ENCODE measurements at places on chromosomes 4 and X.

DNA sequence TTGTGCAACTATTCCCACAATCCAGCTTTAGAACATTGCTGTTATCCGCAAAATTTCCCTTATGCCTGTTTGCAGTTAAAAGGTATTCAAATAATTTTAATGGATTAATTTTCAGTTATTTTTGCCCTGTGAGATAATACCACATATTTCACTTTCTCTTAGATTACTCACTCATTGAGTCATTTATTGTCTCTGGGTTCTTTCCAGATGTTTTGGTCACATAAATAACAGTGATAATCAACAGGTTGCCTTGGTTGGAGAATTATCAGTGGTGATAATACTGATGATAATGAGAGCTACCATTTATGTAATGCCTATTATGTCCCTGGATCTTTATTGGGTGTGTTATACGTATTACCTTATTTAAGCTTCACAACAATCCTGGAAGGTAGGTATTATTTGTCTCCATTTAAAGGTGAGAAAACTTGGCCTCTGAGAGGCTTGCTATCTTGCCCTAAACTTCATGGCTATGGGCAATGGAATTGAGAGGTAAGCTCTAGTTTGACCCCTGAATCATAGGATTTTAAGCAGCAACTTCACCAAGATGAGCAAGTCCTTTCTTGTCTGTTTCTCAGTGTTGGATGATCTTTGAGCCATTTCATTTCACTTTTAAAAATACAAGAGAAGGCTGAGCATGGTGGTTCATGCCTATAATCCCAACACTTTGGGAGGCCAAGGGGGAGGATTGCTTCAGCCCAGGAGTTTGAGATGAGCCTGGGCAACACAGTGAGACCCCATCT is 87.4 kb downstream of the KIT start:
- DNase-seq: no peak
- H3K27me3 ChIP-seq: peaks cover 11% of the 10 kb centered on the region
- H3K4me1 ChIP-seq: peaks cover 11% of the 10 kb centered on the region
- H3K4me3 ChIP-seq: no peak overlapping the region

GRCh38 chr4:22192084-22192511 is 243.5 kb upstream of the KCNIP4 start:
- H3K27me3 ChIP-seq: no peaks in the 10 kb centered on the region
- no peak overlapping the region for H3K4me3 ChIP-seq
- H3K27ac ChIP-seq: no peak overlapping the region
- no peaks in the 10 kb centered on the region for H3K4me1 ChIP-seq

GRCh38 chrX:55098691-55099090 is 9.9 kb downstream of the PAGE2 start:
- no peak for DNase-seq
- peaks cover 20% of the 10 kb centered on the region for H3K27me3 ChIP-seq
- H3K27ac ChIP-seq: no peak overlapping the region
- no peak overlapping the region for H3K4me3 ChIP-seq

DNA sequence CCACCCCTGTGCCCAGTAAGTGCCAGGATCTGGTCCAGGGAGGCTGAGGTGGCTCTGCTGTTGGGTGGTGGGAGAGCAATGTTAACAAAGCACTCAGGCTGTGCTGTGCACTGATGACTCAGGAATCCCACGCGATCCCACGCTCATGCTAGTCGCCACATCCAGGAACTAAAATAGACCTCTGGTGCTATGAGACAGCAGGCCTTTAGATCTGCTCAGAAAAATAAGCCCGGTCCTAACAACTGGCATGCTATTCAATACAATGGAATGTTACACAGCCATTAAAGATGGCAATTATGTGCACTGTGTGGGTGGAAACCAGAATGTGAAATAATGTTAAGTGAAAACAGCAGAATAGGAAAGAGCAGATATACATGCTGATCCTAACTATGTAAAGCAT is 26.0 kb downstream of the ARL13A start:
- peak overlapping the region; percentile 50 for H3K27ac ChIP-seq
- no peaks in the 10 kb centered on the region for H3K27me3 ChIP-seq
- H3K4me3 ChIP-seq: peak overlapping the region; percentile 29
- peaks cover 13% of the 10 kb centered on the region for H3K4me1 ChIP-seq
- no peaks in the 10 kb centered on the region for H3K36me3 ChIP-seq
- DNase-seq: no peak

GRCh38 chrX:121010218-121010617 is 24.7 kb upstream of the CT47A1 start:
- H3K36me3 ChIP-seq: no peaks in the 10 kb centered on the region
- H3K27me3 ChIP-seq: peaks cover 15% of the 10 kb centered on the region
- no peaks in the 10 kb centered on the region for H3K4me1 ChIP-seq
- no peak for DNase-seq
- no peak overlapping the region for H3K27ac ChIP-seq

DNA sequence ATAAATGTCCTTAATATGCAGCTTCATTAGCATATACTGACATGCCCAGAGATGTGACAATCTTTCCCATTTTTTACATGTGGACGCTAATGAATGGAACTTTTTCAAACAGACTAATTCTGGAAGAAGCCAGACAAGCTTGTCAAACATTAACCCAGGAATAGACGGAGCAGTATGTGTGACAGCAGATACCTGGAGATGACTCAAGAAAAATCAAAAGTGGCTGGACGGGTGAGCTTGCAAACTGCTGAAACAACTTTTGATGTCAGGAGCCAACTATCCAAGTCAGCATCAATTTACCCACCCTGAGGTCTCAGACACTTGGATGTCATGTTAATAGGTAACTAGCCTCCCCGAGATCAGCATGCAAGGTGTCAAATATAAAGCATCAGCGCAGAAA is 183.0 kb downstream of the PACRGL start:
- no peak overlapping the region for H3K4me3 ChIP-seq
- no peak overlapping the region for H3K27ac ChIP-seq
- DNase-seq: no peak

DNA sequence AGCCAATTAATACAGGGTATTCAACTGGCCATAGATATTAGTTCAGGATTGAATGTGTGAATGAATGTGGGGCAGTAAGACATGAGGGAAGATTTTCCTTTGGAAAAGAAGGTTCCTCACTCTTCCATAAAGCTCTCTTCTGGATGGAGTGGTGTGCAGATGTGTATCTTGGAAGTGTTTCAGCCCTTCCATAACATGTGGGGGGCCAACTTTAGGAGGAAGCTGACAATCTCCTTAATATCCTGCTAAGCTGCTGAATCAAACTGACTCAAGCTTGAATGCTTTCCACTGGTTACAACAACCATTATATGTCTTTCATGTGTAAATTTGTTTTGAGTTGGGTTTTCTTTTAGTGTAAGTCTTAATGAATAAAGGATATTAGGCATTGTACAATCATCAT is 40.3 kb downstream of the FANCB start:
- H3K4me1 ChIP-seq: no peaks in the 10 kb centered on the region
- no peak for DNase-seq
- no peak overlapping the region for H3K4me3 ChIP-seq
- no peak overlapping the region for H3K27ac ChIP-seq

DNA sequence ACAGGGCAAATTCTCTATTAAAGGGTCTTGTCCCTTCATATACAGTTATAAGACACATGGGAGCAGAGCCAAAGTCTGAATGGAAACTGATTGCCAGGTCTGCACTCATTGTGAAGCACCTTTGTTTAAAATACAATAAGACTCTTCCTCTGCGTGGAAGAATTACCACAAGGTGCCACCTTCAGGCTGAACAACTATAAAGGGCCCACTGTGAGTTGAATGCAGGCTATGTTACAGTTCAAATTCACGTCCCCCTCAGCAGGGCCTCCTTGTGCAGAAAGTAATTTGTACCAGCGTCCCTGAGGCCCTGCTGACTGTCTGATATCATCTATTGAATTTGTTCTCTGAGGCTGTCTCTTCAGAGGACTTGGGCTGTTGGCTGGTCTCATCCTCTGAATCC is 225.8 kb upstream of the TEX13C start:
- H3K4me1 ChIP-seq: no peaks in the 10 kb centered on the region
- H3K36me3 ChIP-seq: no peaks in the 10 kb centered on the region
- DNase-seq: no peak

DNA sequence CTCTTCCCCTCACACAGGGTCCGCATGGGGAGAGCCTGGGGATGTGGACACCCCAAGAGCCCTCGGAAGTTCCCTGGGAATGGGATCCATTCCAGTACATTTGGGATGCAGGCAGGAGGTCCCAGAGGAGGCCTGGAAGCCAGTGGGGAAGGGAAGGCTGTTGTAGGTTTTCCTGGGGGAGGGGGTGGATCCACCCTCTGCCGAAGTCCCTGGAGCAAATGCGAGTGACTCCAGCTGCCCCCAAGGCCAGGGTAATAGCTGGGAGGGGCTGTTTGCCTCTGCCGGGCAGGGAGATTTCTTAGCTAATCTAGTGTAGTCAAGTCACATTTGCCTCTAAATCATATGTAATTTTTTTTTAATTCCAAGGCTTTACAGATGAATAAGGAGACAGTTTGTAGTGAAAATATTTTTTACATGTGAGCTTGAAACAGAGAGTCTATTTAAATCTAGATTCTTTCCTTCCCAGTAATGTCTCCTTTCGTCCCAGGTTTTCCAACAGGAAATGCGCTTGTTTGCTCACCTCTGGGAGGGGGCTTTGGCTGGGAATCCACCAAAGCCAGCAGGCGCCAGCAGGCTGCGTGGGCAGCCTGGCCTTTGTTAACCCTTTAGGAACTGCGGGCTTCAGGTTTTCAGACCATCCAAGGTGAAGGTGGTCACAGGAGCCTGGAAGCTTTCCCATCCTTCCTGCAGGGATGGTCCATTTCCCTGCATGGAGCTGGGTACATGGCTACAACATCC is 26.8 kb downstream of the SH3TC1 start:
- H3K27me3 ChIP-seq: no peaks in the 10 kb centered on the region
- no peak overlapping the region for H3K27ac ChIP-seq
- no peaks in the 10 kb centered on the region for H3K36me3 ChIP-seq
- no peak for DNase-seq
- no peak overlapping the region for H3K4me3 ChIP-seq

All from natural killer cell treated with Interleukin-12 subunit alpha and Interleukin-12 subunit beta and Interleukin-15 and Interleukin-18, amount 100 ng/mL, for 72 hours (primary cell).